Activated naive CD4-positive, alpha-beta T cell treated with Interleukin-2 at 50 U/mL for 16 hours (primary cell): ENCODE measurements at places on chromosomes 4 and X.
A peak's percentile ranks its signal among the peaks of the same experiment; 100 is the strongest.

DNA sequence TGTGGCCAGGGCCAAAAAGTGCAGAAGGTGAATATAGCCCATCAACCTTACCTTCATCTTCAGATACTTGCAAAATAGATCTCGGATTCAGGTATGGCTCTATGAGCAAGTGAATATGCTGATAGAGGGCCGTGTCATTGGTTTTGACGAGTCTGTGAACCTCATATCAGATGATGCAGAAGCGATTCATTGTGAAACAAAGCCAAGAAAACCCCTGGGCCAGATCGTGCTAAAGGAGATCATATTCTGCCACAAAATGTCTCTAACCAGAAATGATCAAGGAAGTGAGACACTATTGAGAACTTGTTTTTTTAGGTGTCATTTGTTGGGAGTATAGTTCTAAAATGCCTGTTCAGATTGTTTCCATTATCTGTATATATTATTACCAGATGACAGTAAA lies 48.3 kb downstream of the PDK3 start:
- peak; percentile 38 for DNase-seq

GRCh38 chr4:142293536-142293935 lies 552.6 kb downstream of the INPP4B start:
- no peak for DNase-seq

DNA sequence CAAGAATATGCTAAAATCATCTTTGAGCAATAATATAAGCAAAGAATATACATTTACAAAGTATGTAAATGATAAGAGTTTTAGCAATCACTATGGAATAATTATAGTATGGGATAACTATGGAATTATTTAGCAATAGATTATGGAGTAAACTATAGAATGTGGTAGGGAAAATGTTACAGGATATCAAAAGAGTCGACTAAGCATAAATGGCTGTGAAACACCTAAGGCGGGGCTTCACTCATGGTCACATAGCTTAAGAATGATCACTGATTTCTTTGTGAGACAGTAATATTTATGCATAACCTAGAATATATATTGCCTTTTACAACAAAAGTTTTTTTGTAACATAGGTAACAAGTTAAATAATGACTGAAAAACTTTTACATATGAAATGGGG lies 2049.7 kb downstream of the ARAP2 start:
- no peak for DNase-seq

- DNase-seq: no peak
Measured at GRCh38 chr4:77358315-77358928, 201.4 kb downstream of the CCNG2 start.

GRCh38 chr4:127503111-127503510 lies 129.6 kb upstream of the INTU start:
- no peak for DNase-seq

DNA sequence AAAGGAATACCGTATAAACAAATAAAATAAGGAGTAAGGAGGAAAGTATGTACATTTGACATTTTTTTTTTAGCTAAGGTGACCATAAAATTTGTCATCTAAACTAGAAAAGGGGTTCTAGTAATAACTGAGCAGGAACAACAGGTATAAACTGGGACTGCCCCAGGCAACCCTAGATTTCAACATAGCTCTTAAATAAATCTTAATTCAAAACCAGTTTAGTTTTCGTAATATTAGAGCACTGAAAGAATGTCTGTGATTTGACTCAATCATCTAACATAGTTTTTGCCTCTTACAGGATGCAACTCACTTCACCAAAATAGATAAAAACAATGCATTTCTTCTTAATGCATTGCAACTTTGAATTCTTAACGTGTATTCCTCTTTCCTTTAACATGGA lies 257.7 kb downstream of the ADAMTS3 start:
- no peak for DNase-seq

- DNase-seq: no peak
Measured at GRCh38 chrX:21781525-21781924, 23.6 kb upstream of the SMPX start.

- no peak for DNase-seq
Measured at GRCh38 chr4:56320293-56320692, 67.0 kb downstream of the AASDH start.

- DNase-seq: no peak
Measured at GRCh38 chr4:23766344-23766743, 123.5 kb downstream of the PPARGC1A start.

DNA sequence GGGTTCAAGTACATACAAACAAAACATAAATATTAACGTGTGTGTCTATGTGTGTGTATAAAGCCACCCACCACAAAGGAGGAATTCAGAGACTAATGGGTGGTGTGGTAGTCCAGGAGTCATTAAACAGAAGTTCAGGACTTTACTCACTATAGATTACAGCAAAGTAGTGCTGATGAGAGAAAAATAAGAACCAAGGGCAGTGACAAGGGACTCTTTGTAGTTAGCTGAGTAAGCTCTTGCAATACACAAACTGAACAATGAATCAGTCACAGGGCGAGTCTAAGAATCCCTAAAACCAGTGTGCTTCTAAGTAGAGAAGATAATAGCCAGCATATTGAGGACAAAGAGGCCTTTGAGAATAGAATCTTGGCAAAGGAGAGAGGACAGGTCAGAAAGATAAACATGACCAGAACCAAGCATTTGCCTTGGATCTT lies 232.4 kb downstream of the PPP3CA start:
- DNase-seq: no peak

- no peak for DNase-seq
Measured at GRCh38 chrX:152886716-152887115, 11.2 kb upstream of the ZNF185 start.

- DNase-seq: no peak
Measured at GRCh38 chr4:190019023-190019858, 7.8 kb downstream of the FRG2 start.

DNA sequence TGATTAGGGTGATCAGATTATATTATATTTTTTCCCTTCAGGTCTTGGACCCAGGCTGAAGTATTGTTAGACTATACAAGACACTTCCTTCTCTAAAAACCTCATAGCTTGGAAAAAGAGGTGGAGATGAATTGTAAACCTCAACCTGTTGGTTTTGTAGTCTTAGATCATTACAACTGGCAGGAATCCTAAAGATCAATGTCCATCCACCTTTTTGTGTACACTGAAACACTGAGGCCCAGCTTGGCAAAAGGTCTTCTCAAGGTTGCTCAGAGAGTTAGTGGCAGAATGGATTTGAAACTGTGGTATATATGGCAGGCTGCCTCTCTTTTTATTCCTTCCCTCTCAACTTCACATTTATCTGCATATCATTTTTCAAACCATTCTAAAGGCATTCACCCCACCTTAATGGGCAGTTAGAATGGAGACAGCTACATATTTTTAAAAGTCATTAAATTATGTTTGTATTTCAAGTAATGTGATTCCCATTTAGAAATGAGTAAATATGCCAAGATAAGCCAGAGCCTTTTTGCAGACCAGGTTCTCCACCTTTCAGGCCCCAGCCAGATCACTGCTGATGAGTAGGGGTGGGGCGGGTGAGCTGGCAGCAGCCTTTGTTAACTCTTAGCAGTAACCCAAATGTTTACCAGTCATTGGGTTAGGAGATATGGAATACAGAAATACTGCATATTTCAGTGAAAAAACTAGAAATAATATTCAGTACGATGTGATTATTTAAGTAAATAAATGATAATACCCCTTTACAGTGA lies 243.2 kb upstream of the F9 start:
- DNase-seq: no peak

DNA sequence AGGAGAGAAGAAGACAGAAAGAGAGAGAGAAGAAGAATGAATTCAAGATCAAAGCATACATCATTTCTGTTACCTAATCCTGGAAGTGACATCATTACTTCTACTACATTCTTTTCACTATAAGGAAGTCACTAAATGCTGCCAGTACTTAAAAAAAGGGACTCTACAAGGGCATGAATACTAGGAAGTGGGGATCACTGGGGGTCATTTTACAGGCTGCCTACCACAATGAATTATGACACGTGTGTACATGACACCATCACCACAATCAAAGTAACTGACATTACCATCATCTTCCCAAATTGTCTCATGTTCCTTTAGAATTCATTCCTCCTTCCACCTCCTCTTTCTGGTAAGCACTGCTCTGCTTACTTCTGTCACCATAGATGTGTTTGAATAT lies 227.0 kb downstream of the CPE start:
- no peak for DNase-seq

- no peak for DNase-seq
Measured at GRCh38 chr4:40186665-40187014, 10.2 kb upstream of the RHOH start.
